ENCODE measurements at places on chromosomes 12 and 14. TPM values are rescaled to one million over a fixed set of nuclear protein-coding genes. Genes with fewer than 3 reads are reported as not detected.

- no peak for DNase-seq
These were observed 114.2 kb downstream of the BRMS1L start for GRCh38 chr14:35940291-35940690.

GRCh38 chr14:22474730-22475351 is 114.2 kb downstream of the DAD1 start:
- DNase-seq = no peak

DNA sequence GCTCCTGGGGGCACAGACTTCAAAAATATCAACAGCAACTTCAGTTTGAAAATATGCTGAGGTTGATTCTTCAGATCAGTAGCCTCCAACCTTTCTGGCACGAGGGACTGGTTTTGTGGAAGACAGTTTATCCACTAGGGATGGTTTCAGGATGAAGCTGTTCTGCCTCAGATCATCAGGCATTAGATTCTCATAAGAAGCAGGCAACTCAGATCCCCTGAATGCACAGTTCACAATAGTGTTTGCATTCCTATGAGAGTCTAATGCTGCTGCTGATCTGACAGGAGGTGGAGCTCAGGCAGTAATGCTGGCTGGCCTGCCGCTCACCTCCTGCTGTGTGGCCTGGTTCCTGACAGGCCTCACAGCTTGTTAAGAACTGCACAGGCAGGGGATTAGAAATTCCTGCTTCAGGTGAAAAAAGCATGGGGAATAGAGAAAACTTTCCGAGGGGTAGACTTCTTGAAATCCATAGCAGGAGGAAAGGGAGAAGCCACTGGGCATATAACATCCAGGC is 12.8 kb downstream of the EPYC start:
- DNase-seq = no peak

GRCh38 chr12:89796798-89797382 is 88.3 kb upstream of the ATP2B1 start:
- DNase-seq = no peak

- no peak for DNase-seq
These were observed 798.8 kb downstream of the C12orf50 start for GRCh38 chr12:87230441-87230840.

The NPFF gene
- not detected for total RNA-seq

The DLK1 gene
- 0.63 TPM for total RNA-seq

Data from activated T-cell treated with anti-CD3 and anti-CD28 coated beads, Interleukin-2, amount 50 U/mL, for 4 hours (primary cell).